ENCODE measurements at places on chromosomes 7 and 10. TPM values are rescaled to one million over a fixed set of nuclear protein-coding genes. Genes with fewer than 3 reads are reported as not detected.

GRCh38 chr7:1249731-1250130 is 17.1 kb downstream of the UNCX start:
- DNase-seq, result no peak

The LAMB1 gene
- 463 TPM for total RNA-seq

- DNase-seq, result no peak
Observed at GRCh38 chr10:81303656-81304055, 571.3 kb upstream of the NRG3 start.

DNA sequence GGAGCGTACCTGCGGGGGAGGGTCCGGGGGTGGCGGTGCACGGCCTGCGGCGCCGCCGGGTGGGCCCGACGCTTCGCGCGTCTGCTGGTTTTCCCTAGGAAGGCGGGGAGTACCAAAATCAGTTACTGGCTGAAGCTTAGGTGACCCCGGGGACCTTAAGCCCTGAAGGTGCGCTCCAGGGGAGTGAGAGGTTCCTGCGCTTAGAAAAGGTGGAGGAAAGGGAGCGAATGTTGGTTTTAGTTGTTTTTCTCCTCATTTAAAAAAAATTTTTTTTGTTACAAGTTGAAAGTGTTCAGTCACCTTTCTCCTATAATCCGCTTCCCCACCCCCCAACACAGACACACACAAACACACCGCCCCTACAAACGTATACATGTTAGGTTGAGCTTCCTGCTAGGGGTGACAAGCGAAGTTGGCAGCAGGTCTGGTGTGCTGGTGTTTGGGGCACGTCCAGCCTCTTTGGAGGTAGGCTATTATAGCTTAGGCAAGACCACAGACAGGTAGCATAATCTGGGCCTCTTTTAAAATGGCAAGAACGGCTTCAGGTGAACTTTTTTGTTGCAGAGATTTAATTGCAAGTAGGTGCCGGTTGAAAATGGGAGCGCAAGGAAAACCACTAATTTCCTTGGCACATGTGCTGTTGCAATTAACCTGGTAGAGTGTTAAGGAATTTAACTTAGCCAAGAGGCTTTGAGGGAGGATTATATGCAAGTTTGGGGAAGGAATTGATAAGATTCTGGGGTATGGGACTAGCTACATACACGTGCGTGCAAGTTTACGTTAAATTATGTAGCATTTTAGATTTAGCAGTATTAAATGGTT is 945 bp downstream of the ADD3 start:
- peak; percentile 56 for DNase-seq

The SPOCK2 gene
- total RNA-seq, result 1.9 TPM

DNA sequence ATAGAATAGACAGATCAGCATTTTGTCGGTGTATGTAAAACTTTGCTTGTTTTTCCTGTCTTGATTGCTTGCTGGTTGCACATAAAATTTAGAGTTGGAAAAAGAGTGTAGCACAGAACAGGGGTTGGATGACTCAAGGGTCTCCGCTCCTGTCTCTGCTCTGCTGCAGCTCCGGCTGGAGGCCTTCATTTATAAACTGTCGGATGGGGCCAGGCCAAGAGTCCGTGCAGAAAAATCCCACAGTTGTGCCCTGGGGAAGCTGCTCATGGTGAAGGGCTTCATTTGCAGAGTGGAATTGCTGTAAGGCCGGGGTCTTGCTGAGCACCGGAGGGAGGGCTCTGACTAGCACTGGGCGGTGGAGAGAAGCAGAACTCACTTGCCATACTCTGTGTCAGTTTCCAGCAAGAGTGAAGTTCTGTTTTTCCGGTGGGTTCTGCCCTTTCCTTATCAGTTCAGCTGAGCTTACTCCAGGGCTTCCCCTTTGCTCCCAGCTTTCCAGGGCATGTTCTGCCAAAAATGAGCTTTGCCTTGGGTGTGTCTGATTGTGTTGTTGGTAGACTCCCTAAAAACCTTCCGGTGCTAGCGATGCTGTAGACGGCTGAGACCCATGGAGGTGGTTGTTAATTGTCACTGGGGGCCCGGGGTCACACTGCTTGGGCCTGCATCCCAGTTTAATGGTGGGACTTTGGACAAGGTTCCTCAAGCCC is 67.2 kb downstream of the CAMK1D start:
- DNase-seq, result no peak

GRCh38 chr7:77254429-77254828 is 54.8 kb upstream of the FGL2 start:
- DNase-seq, result no peak

All from dermis microvascular lymphatic vessel endothelial cell (primary cell).